Activated CD4-positive, alpha-beta T cell treated with anti-CD3 and anti-CD28 coated beads for 24 hours (primary cell): ENCODE measurements at places on chromosomes 2 and 18.

DNA sequence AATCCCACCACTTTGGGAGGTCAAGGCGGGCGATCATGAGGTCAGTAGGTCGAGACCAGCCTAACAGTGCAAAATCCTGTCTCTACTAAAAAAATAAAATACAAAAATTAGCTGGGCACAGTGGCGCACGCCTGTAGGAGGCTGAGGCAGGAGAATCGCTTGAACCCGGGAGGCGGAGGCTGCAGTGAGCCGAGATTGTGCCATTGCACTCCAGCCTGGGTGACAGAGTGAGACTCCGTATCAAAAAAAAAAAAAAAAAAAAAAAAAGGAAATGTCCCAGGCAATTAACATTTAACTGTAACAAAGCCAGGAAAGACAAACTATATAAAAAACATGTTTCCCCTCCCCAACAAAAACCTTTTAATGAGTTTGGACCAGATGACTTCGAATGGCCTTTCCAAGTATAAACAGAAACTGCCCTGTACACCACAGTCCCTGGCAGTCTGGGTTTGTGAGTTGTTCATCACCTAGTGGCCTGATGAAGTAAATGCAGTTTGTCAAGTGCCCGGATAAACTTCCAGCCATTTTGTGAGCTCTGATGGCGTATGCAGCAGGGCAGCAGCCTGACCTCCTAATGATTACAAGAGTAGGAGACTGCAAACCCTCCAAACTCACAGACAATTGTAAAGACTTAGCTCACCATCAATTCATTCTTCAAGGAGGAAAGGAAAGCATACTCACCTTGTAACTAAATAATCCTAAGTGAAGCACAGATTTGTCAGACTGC is 16.6 kb upstream of the PCBP1 start:
- no peak for DNase-seq

DNA sequence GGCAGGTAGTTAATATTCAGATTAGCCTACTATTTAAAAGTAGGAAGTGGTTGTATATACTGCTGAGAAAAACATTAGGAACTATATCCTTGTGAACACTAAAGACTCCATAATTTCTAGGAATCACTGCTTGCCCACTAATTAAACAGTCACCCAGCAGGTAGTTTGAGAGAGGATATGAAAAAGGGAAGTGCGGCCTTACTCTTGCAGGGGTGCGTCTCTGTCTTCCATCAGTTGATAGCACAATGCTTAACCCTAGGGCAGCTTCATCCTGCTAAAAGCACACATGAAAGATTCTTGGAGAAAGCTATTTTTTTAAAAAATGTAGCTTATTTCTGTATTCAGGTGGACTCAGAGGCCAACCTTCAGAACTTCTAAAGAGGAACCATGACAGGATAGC is 53.1 kb upstream of the ATP5MC3 start:
- no peak for DNase-seq

- DNase-seq, result no peak
These were observed 965.2 kb upstream of the FANCL start for GRCh38 chr2:59206361-59206760.

- no peak for DNase-seq
These were observed 7.0 kb downstream of the CTIF start for GRCh38 chr18:48545757-48546321.

DNA sequence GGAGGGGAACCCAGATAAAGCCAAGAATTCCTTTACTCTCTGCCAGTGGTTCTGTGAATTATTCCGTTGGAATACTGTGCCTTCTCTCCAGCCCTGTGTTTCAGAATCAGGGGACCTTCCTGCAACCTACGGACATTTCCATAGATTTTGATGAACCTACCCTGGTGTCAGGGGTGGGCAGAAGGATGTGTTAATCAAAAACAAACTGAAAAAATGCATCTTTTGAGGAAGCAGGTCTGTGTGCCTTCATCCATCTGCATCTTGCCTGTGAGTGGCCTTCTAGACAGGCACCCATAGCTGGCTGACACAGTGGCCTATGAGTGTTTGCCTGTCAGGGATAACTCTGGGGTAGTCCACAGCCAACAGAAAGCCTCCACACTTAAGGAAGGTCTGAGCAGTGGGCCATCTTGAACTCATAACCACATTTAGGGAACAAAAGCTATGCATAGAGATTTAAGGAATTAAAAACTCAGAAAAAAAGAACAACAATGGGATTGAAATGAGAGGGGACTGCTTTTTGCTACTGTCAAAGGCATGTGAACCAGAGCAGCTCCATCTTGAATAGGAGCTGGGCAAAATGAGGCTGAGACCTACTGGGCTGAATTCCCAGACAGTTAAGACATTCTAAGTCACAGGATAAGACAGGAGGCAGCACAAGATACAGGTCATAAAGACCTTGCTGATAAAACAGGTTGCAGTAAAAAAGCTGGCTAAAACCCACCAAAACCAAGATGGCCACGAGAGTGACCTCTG is 45.9 kb upstream of the ITGA6 start:
- DNase-seq, result no peak

DNA sequence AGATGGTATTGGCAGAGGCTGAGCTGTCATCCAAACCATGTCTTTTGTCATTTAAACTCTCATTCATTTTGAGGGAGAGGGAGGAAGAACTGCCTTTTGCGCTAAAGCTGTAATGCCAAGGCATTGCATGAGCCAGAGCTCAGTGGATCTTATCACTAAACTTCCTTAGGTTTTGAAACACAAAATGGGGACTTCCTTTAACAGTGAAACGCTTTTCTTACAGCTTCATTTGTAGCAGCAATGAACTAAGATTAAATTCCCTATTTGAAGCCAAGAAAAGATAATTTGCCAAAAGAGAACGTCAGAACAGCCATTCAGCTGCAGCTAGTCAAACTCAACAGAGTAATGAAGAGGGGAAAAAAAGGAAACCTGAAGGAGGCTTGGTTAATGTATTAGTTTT is 143.5 kb upstream of the MMADHC start:
- no peak for DNase-seq

GRCh38 chr2:158102446-158102845 is 770 bp downstream of the UPP2 start:
- DNase-seq, result no peak

DNA sequence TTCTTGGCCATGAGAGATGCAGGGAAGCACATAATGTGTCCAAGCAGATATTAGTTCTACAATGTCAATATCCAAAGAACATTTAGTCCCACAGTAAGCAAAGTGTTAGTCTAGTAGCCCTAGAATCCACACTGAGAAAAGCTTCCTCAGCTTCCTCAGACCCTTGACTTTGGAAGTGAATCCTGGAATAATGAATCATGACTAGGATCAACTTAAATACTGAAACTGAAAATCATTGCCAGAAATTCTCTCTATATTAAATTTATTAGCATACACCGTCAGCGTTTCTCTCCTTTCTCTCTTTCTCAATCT is 356.9 kb upstream of the ACVR2A start:
- no peak for DNase-seq
